ENCODE measurements at places on chromosomes 1 and 21.
A peak's percentile ranks its signal among the peaks of the same experiment; 100 is the strongest.

- DNase-seq = peak; percentile 50
Observed at GRCh38 chr1:11681071-11681771, at the start of gene MAD2L2. MAD2L2 (minus strand) TSS chr1:11681148; CDS start chr1:11680601, 547 bp downstream.

DNA sequence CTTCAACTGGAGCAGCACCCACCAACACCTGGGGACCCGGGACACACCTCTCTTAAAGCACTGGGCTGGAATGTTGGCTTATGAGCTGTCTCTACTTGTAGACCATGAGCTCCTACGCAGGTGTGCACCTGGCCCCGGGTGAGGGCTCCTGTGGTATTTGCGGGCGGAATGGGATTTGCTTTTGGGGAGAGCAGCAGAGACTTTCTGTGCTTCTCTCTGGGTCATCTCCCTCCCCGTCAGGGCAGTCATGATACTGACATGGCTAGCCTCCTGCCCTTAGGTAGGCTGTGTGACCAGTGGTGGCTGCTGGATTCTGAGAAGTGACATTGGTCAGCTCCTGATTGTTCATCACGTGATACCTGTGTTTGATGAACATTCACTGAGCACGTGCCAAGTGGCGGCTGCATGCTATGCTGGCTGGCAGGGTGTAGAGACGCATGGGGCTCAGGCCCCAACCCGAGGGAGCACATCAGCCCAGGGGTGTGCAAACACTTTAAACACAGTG lies 9.0 kb upstream of the ZBTB21 start:
- DNase-seq = no peak

- no peak for DNase-seq
Observed at GRCh38 chr1:108645564-108646184, 15.2 kb downstream of the HENMT1 start.

GRCh38 chr1:163538667-163539066 lies 216.9 kb downstream of the NUF2 start:
- DNase-seq = no peak
